BJ (cell line): ENCODE measurements at places on chromosomes 4 and X.

- DNase-seq = no peak
These were observed 300.7 kb upstream of the CXXC4 start for GRCh38 chr4:104795264-104795939.

- no peak for DNase-seq
These were observed 217.3 kb upstream of the TAPT1 start for GRCh38 chr4:16443504-16444088.

- no peak for DNase-seq
These were observed 86.1 kb downstream of the BMP3 start for GRCh38 chr4:81116566-81116965.

DNA sequence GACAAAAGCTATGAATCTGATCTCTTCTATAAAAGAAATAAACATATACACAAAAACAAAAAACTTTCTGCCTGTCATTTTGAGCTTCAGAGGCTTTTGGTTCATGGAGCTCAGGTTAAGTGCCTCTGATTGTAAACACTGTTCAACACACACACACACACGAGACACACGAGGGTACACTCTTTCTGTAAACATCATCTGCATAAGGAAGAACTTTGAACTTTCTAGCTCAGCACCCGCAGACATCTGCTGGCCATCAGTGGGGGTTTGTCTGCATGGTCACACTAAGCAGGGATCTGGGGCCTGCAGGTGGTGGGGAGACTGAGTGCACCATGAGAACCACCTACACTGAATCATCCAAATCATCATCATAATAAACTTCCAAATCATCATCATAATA, 54.9 kb downstream of the STX18 start:
- no peak for DNase-seq

DNA sequence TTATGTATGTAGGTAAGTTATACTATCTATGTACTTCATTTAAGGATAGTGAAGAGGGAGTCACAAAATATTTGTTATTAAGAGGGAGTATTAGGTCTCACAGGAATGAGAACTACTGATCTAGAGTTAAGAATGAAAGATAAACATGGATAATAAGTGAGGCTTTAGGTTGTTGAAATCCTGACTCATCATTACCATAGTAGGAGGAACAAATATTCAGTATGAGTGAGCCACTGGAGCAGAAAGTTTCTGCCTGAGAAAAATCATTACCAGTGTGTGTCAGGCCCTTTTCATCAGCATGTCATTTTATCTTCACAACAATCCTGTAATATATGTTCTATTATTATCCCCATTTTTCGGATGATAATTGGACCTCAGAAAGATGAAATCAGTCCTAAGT, 27.2 kb upstream of the IGSF1 start:
- DNase-seq = no peak

- no peak for DNase-seq
These were observed 3.9 kb upstream of the TIFA start for GRCh38 chr4:112289407-112290253.

DNA sequence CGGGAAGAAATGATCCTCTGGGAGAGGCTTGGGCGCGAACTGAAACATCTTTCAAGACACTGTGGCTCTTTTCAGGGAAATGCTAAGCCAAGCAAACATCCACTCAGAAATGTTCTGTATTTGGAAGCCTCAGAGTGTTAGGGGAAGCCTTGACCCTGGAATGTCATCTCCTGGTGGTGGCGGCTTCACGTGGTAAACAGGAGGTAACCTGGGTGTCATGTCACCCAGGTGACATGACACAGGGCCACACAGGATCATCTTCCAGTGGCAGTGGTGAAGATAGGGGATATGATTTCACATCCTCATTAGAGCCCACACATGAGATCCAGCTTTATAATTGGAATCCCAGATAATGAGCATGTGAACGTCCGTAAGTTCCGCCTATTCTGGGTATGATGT, 140.0 kb downstream of the TBL1X start:
- DNase-seq = no peak

DNA sequence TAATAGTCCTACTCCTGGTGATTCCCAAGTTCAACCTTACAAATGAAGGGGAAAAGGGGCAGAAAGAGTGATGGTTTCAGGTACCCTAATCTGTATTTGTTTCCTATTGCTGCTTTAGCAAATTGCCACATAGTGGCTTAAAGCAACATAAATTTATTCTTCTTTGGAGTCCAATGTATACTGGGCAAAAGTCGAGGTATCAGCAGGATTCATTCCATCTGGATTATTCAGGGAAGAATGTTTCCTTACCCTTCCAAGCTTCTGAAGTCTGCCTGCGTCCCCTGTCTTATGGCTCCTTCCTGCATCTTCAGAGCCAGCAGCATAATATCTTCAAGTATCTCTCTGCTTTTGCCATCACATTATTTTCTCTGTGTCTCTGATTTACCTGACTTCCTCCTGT, 10.3 kb upstream of the BST1 start:
- no peak for DNase-seq
